ENCODE measurements at places on chromosomes 2 and 18.

DNA sequence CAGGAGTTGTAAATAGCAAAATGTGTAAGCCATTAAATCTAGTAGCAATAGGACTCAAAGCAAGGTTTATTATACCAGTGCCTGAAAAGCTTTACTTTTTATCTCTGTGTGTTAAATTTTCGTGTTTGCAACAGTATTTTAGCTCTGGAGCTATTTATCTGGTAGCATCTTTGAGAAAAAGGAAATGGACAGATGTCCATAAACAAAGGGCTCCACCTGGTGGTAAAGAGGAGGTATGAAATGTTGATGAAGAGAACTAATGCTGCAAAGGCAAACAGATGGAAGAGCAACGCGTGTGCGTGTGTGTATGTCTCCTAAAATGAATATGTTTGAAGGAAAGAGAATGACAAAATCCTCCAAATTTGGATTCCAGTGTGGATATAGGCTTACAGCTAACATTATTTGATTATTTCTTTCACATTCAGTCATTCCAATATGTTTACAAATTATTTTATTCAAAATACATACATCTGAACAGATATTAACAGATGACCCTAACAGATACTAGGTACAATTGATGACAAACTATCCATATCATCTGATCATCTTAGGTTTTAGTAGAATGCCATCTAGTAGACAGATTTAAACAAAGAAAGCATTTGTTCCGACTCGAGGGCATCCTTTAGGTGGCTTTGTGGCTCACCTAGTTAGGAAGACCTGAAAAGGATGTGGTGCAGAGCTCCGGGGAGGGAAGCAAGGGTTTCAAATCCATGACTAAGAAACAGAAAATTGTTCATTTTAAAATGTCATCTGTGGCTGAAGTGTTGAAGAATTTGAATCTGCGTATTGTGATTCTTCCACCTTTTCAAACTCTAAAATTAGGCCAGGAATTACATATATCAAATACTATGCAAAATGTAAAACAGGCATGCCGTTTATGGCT lies 383.3 kb downstream of the MTX2 start:
- peak; percentile 27 for DNase-seq

DNA sequence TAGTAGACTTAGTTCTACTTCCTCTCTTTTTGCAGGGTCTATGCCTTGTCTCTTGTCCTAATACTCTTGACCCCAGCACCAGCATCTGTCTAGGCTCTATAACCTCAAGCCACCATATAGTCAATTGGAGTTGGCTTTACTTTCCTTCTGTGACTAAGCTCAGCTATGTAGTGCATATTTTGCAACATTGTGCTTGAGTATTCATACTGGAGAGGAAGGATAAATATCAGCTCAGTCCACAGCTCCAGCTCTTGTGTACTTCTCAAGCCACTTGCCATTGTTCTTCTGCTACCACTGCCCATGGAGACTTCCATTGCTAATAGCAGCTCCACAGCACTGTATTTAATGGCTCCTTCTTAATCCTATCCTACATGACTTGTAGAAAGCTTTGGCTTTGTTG lies 35.5 kb upstream of the CD28 start:
- DNase-seq = no peak

DNA sequence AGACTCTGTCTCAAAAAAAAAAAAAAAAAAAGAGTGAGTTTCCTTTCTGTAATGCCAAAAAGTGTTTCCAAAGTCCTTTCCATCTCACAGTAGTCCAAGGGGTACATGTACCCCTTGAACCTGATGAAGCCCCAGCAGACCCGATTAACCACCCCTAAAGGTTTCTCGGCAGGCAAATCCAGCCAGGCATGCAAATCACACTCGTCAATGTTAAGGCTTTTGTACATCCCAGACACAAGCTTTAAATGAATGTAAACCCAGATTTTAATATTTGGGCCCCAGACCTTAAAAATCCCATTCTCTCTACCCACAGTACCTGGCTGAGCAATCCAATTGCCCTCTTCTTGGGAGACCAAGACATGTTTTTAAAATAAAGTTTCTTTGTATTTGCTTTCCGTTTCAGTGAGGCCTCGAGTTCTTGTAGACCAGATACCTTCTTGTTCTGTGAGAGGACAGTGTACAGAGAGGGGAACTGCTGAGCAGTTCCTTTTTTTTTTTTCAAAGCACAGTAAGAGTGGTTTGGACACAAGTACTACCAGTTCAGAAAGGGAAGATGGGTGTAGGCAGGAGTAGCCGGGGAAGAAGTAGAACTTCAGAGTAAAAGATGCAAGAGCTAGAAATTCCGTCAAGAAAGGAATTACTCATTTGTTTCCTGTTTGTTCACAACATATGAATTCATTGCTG lies at the start of gene NLRC4:
NLRC4 (minus strand) TSS at position 465 of the 684 bp plus-strand sequence. CDS start 8,111 bp downstream, outside the sequence.
- DNase-seq = no peak

DNA sequence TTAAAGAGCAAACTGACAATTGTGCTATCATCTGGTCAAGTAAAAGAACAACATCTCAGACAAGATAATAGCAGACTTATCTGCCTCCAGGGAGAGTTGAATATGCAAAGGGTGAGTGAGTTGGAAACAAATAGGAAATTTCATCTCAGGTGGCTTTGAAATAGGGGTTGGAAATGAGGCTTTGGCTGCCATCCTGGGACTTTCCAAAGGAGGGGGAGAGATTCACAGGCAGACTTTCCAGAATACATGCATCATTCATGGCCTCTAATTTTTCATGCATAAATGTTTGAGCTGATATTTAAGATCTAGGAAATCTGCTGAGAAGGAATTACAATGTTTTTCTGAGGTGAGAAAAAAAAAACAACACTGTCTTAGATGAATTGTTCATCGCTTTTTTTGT lies 300.5 kb downstream of the ALK start:
- no peak for DNase-seq

- DNase-seq = no peak
Observed at GRCh38 chr18:48975120-48975816, 24.5 kb upstream of the SMAD7 start.

DNA sequence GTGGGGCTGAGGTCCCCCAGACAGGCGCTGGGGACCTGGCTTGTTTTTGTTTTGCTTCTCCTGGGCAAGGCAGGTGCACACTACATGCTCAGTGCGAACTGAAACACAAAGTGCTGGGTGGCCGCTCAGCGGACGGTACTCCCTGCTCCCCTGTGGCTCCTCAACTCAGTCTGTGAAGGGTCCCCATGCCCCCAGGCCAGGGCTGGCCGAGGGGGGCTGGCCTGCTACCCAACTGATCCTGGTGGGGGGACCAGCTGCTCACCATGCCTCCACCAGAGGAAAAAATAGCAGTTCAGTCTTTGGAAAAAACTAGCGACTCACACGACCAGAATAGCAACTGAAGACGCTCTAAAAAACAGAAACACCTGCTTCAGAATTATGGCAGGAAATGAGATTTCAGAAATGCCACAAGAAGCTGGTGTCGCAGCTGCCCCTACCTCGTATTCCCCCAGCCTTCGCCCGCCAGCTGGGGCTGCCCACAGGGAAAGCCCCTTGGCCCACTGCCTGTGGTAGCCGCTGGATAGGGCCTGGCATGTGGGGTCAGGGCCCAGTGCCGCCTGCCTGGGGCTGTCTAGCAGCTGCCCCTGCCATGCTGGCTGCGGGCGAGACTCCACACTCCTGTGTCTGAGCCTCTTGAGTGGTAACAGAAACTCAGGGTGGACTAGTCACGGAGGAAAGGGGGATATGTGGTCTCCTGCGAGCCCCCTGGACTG lies 43.7 kb downstream of the MEX3C start:
- DNase-seq = peak; percentile 33

- DNase-seq = no peak
Observed at GRCh38 chr2:162768656-162769055, 69.9 kb downstream of the KCNH7 start.
